ENCODE measurements at places on chromosomes 6 and 20.
A peak's percentile ranks its signal among the peaks of the same experiment; 100 is the strongest.

- DNase-seq, result no peak
Observed at GRCh38 chr20:54642864-54643667, 167.7 kb downstream of the DOK5 start.

DNA sequence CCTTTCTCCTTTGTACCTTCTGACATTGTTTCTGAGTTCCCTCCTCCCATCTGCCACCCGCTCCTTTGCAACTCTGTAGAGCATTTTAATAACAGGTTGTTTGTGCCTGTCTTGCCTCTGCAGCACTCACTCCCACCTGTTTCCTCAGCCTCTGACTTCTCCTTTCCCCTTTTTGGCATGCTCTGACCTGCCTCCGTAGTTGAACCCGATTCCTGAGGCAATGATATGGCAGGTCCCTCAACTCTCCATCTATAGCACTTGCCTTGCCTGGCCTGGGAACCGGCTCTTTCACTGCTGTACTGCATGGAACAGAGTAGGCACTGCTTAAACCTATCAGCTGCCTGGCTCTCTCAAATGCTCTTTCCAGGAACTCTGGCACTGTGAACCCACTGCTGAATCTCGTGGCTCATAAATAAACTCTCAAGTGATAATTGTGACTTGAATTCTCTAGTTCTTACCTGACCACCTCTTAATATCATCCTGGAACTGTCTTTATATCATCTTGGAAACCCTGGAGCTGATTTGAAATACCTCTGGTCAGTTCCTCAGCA is 50.3 kb downstream of the UTRN start:
- DNase-seq, result no peak

DNA sequence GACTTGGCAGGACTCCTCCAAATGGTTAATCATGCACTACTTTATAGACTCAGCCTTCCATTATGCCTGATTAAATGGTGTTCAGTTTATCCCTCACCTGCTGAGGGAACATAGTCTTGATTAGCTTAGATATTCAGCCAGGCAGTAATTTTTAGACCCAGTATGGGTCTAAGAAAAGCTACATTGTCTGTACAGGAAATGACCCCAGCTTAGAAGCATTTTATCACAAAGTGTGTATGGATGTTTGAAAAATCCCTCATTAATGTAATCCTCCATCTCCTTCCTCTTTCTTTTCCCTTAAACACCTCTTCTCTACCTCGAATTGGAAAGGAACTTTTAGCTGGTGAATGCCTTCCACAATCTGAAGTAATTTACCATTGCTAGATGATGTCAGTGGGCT is 252.2 kb upstream of the BMP2 start:
- no peak for DNase-seq

DNA sequence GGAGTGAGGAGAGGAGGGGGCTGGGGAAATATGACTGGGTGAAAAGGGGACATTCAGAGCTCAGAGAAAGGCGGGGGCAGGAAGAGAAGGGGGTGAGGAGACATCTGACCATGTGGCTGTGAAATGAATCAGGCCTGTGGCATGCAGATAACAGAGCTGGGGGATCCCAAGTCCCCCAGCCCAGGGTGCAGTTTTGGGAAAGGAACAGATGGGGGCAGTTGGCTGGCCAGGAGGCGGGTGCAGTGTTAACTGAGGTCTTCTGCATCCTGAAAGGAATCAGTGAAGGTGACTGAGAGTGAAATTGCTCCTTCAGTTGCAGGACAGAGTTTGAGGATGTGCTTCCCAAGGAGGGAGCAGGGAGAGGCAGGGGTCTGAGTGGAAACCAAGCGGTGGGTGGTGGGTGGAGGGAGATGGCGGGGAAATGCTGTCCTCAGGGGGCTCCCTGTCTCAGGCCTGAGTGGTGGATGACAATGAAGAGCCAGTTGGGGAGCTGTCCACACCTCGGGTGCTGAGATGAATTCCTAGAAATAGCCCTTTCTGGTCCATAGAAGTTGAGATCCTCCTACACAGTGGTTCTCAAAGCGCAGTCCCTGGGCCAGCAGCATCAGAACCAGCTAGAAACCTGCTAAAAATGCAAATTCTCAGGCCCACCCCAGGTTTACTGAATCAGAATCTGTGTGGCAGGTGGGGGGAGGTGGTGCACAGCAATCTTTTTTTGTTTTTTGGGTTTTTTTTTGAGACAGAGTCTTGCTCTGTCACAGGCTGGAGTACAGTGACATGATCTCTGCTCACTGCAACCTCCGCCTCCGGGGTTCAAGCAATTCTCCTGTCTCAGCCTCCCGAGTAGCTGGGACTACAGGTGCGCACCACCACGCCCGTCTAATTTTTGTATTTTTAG is 26.0 kb upstream of the CCDC167 start:
- no peak for DNase-seq

DNA sequence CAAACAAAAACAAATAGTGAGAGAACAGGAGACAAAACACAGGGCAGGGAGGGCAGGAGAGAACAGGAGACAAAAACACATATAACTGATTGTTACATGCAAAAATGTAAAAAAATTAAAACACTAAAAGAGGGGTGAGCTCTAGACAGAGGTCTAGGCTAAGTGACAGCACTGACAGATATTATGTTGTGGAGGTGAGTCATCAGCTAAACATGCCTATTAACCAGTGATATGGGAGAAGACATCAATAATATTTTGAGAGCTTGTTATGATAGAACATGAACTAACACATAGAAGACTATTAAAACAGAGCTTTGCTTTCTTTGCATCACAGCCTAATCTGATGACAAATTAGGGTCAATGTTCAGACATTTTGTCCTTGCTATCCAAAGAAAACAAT is 972.7 kb downstream of the PRIM2 start:
- no peak for DNase-seq

GRCh38 chr6:87315071-87315470 is 7.3 kb upstream of the SMIM8 start:
- DNase-seq, result no peak

DNA sequence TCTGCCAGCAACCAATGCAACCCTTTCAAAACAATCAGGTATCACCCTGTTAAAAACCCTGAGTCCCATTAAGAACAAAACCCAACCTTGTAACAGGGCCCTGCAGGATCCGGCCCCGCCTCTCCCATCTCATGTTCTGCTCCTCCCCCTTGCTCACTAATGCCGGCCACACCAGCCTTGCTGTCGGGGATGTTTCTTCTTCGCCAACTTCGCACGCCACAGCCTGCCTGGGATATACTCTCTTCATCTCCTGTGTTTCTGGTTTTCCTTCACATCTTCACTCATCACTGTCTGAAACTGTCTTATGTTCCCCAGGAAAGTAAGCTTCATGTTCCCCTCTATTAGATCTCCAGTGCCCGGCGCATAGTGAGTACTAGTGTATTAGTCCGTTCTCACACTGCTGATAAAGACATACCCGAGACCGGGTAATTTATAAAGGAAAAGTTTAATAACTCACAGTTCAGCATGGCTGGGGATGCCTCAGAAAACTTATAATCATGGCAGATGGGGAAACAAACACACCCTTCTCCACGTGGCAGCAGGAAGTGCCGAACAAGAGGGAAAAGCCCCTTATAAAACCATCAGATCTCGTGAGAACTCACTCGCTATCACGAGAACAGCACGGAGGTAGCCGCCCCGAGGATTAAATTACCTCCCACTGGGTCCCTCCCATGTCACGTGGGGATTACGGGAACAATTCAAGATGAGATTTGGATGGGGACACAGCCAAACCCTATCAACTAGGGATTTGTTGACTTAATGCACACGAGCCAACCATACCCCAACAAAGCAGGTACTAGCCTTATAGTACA is 5.1 kb downstream of the TP53RK start:
- peak; percentile 30 for DNase-seq

GRCh38 chr6:106883808-106884262 is 90.7 kb downstream of the CD24 start:
- DNase-seq, result no peak

GRCh38 chr20:62119115-62119514 is 3.2 kb upstream of the LSM14B start:
- no peak for DNase-seq

GRCh38 chr6:119240257-119241110 is 109.1 kb downstream of the MAN1A1 start:
- DNase-seq, result peak; percentile 8

- DNase-seq, result no peak
Observed at GRCh38 chr20:22374066-22374465, 210.3 kb downstream of the FOXA2 start.

GRCh38 chr6:73409395-73409794 is 14.8 kb downstream of the DDX43 start:
- DNase-seq, result no peak

DNA sequence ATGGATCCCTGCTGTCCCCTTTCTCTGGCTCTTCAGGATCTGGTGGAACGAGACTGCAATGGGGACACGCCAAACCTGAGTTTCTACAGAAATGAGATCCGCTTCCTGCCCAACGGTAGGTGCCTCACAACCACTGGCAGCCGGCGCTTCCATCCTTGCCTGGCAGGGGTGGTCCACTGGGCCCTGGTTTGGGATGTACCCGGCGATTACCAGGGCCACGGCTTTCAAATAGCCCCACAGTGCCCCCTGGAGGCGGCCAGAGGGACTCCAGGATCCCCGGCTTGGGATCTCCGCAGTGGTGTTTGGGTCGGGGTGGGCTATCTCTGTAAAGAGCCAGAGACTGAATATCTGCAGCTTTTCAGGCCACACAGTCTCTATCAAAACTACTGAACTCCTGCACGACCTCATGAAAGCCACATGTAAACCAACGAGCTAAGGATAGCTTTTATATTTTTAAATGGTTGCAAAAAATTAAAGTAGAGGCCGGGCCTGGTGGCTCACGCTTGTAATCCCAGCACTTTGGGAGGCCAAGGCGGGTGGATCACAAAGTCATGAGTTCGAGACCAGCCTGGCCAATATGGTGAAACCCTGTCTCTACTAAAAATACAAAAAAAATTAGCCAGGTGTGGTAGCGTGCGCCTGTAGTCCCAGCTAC is 3.7 kb downstream of the OGFR start:
- no peak for DNase-seq

- DNase-seq, result no peak
Observed at GRCh38 chr6:31528307-31528777, 420 bp upstream of the MCCD1 start.

DNA sequence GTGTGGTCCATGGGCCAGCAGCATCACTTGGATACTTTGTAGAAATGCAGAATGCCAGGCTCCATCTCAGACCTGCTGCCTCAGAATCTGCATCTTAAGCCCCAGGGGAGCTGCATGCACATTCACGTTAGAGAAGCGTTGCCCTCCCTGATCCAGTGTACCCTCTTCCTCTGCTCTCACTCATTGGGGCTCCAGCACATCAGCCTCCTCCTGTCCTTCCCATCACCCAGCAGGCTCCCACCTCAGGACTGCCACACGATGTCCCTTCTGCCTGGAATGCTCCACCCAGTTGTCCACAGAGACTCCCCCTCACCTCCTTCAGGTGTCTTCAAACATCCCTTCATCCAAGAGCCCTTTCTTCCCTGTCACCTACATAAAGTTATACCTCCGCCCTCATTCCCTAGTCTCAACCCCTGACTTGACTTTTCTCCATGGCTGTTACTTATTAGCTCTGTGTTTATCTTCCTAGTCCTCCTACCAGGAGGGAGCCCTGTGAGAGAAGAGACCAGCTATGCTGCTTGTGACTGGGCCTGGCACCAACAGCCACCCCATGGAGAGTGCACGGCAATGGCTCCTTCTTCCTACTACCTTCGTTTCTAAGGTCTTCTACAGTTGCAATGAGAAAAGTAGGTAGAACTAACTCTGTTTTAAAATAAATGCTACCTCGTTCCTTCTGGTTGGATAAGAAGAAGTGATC is 3.3 kb upstream of the ACSS1 start:
- DNase-seq, result no peak

GRCh38 chr6:30355281-30355680 is 10.3 kb downstream of the RPP21 start:
- no peak for DNase-seq

DNA sequence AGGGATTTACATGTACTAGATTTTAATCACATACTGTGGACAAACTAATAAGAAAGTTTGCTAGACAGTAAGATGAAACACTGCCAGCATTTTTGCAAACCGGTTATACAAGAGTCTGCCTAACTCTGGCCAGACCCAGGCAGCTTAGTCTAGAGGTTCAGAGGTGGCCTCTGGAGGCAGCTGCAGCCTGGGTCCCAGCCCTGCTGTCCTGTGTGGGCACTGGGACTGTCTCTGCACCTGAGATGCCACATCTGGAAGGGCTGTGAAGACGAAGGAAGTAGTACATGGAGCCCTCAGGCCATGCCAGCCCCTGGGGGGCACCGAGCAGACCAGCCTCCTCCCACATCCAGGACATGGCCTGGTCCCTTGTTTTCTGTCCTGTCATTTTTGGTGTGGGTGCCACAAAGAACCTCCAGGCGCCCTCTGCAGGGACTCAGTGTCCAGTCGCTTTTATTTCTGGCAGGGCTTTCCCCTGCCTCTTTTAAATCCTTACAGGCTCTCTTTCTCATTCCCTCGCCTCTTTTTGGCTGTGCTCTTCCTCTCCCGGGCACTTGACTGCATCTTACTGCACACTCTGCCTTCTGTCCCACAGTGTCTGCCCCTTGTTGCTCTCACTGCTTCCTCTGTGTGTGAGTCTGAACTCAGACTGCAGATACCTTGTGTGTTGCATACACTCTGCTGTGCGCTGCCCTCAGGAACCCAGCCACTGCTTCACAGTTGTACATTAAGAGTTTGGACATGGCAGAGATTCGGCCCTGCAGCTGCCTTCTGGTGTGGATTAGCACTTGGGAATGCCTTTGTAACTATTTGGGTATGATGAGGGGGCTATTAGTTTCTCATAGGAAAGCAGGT is 216.7 kb downstream of the ZDHHC14 start:
- DNase-seq, result peak; percentile 54

DNA sequence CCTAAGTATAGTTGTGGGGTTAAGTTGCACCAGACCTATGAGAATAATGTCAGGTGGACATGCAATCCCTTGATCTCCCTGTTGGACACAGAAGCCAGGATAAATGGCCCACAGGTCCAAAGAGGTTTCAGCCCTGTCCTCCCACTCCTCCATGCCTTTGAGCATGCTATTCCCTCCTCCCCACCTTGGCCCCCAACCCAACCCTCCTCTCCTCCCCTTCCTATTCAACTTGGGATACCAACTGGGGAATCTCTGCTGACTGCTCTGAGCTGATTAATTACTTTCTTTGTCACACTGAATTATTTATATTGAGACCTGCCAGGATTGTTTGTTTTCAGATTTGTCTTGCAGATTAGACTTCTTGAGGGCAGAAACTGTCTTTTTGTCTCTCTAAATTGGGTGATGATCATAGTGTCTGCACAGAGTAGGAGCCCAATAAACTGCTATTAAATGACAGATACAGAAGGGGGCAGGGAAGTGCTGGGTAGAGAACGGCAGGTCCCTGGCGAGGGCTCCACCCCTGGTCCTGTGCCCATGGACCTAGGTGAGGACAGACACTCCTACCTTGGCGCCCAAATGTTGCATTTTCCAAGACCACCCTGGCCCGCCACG is 120.9 kb downstream of the UNC5CL start:
- no peak for DNase-seq

- no peak for DNase-seq
Observed at GRCh38 chr20:2065099-2065498, 36.5 kb upstream of the STK35 start.

GRCh38 chr6:90100059-90100665 is 196.5 kb downstream of the BACH2 start:
- DNase-seq, result no peak

GRCh38 chr20:44464514-44464913 is 11.2 kb upstream of the TTPAL start:
- no peak for DNase-seq

- no peak for DNase-seq
Observed at GRCh38 chr6:72635636-72636035, 13.8 kb downstream of the KCNQ5 start.
